Astrocyte of the spinal cord (primary cell): ENCODE measurements at places on chromosomes 3 and 15.

- peak; percentile 39 for DNase-seq
Measured at GRCh38 chr3:137121704-137122314, 164.0 kb downstream of the IL20RB start.

DNA sequence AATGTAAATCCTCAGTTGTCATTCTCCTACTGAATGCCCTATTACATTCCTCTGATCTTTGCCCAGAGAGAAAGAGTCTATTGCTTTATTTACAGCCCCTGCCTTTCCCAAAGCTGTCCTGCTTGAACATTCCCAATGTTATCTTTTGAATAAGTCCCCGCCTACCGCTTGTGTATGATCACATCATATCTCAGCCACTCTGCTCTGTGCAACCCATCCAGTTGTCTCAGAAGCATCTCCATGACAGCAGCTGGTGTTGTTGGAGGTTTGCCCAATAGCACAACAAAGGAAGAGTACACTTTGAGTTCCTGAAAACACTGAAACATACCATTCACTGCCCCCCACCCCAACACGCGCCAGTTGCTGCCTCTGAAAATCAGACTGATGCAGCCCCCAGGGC, 22.0 kb upstream of the FAM3D start:
- DNase-seq: no peak

GRCh38 chr3:133925960-133926735, 30.5 kb upstream of the RAB6B start:
- DNase-seq: no peak

DNA sequence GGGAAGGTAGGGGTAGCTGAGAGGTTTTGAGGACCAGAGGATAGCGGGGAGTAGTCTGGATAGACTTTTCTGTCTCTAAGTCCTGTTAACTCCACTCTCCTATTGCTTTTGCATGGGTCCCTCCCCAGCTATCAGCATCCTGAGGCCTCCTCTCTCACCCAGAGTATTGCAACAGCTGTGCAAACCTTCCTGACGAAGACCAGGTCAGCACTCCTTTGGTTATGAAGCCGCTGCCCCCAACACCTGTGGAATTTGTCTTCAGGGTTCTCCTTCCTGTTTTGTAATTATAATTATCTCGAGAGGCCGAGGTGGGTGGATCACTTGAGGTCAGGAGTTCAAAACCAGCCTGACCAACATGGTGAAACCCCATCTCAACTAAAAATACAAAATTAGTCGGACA, 24.8 kb downstream of the TYRO3 start:
- DNase-seq: no peak

DNA sequence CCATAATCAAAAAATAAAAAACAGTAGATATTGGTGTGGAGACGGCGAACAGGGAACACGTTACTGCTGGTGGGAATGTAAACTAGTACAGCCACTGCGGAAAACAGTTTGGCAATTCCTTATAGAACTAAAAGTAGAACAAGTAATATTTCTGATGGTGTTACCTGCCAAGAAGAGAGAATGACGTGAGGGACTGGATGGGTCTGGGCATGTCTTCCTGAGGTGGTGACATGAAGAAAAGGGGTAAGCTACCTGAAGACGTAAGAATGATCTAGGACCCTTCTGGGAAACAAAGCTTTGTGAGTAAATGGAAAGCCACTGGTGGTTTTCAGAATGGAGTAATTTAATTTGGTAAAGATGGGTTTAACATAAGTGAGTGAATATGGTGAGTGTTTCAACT, 19.4 kb upstream of the PLOD2 start:
- no peak for DNase-seq

DNA sequence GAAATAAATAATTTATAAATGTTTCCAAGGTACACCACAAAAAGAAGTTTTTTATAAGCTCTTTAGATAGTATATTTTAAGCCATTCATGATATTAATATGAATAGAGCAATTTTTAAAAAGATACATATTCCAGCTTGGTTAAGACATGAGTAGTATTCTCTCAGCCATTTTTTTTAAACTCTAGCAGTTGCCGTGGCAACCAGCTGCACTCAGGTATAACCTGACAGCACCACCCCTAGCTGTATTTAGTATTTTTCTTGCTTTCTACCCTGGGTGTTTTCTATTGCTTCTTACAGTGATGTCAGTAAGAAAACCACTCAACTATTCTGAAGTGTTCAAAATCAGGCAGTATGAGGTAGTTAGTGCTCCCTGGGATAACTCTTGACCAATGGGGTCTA, 496.3 kb upstream of the CNTN3 start:
- no peak for DNase-seq

DNA sequence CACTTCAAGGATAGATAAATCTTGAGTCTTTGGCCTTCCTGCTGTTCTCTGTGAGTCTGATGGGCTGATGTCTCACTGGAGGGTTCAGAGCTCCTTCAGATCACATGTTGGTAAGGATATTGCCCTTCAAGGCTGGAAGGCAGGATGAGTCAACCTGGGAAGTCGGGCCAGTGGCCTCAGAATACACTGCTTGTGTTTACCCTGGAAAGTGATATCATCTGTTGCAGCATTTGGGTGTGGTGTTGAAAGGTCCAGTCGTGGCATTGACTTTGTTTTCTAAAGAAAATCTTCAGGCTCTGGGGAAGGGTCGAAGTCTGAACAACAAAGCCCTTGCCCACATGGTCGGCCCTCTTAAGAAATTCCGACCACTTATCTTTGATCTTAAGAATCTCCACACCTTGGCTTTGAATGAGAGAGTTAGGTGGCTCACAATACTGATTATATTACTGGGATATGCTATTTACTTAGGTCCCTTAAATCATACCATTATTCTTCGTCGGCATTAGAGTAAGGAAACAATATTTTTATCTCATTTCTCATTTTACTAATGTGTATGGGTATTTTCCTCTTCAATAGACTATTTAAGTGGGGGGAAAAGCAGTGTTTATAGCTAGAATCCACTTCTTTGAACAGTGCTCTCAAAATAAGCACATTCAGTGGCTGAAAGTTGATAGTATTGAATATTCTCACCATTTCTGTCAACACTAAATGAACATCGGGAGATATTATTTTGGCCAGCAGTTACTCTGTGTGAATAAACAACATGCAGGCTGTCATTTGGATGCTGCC, 303.9 kb upstream of the RASGRP1 start:
- DNase-seq: peak; percentile 84

DNA sequence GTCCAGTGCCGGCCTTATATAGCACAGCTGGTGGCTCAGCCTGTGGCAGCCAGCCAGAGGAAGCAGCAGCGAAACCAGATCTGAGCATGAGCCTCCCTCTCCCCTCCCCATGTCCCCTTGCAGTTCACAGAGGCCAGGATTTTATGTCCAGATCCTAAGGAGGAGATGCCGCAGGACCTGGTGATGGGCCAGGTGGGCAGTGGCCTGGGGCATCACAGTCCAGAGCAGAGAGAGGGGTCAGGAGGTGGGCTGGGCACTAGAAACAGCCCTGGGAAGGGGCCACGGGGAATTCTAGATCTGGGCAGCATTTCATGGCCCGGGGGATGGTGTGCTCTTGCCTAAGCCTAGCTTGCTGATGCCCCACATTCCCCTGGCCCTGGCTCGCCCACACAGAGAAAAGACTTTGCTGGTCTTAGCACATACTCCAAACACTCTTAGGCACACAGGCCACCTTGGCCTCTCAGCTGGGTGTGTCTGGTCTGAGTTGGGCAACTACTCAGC, 259 bp upstream of the CILP start:
- DNase-seq: peak; percentile 66

- no peak for DNase-seq
Measured at GRCh38 chr3:170903123-170903522, 5.3 kb downstream of the EIF5A2 start.

GRCh38 chr3:151398895-151399294, 14.3 kb upstream of the P2RY12 start:
- DNase-seq: no peak

GRCh38 chr3:10338591-10339353, 17.9 kb upstream of the SEC13 start:
- no peak for DNase-seq

- DNase-seq: peak; percentile 71
Measured at GRCh38 chr3:25007974-25008658, 419.9 kb upstream of the RARB start.

GRCh38 chr3:57582474-57583168, 14.5 kb downstream of the ARF4 start:
- DNase-seq: no peak

GRCh38 chr3:182284793-182285192, 508.5 kb upstream of the ATP11B start:
- no peak for DNase-seq

GRCh38 chr3:154656486-154656885, 226.5 kb upstream of the GPR149 start:
- no peak for DNase-seq

DNA sequence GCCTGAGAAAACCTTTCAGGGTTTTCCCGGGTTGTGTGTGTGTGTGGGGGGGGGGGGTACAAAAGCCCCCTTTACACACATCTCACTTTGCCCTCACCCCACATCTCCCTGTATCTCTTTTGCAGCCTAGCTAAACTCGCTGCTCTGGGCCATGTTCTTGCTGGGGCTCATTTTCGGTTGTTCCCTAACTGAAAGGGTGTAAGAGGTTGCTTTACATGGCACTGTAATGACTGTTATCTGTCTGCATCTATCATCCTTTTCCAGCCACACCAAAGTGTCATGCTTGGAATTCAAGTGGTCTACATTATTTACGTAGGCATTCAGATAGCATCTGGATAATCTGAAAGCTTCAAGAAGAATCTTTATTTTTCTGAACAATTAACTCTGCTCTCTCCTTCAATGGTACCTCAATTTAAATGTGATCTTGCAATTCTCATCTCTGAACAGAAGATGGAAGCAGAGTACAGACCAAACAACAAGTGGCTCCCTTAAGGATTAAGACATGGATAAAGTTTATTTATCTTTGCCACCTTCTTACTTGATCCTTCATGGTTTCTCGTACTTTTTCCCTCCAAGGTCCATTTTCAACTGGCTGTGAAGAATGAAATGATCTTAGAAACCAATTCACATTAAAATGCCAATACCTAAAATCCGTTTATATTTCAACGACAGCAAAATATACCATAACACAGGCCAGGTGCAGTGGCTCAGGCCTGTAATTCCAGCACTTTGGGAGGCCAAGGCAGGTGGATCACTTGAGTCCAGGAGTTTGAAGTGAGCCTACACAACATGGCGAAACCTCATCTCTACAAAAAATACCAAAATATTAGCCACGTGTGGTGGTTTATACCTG, 34.9 kb downstream of the DCLK3 start:
- DNase-seq: peak; percentile 66

GRCh38 chr3:14047841-14048240, 76.8 kb downstream of the CHCHD4 start:
- no peak for DNase-seq

GRCh38 chr3:106611841-106612240, 743.0 kb upstream of the CBLB start:
- no peak for DNase-seq

DNA sequence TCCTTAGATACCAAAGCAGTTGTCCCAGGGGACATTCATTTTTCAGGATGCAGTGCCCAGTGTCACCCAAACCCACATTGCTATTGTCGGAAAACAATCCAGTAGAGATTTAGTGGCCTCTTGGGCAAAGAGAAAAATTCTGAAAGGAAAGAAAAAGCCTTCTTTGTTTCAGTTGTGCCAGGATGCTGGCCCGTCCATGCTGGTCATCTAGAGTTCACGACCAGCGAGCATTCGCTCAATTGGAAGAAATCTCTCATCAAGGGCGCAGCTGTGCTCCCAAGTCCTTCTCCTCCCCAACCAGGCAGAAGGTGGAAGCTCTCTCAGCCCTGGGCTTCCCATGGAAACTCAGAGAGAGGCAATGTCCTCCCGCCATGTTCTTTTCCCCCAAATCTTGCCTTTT, 123.7 kb downstream of the MTHFS start:
- no peak for DNase-seq

DNA sequence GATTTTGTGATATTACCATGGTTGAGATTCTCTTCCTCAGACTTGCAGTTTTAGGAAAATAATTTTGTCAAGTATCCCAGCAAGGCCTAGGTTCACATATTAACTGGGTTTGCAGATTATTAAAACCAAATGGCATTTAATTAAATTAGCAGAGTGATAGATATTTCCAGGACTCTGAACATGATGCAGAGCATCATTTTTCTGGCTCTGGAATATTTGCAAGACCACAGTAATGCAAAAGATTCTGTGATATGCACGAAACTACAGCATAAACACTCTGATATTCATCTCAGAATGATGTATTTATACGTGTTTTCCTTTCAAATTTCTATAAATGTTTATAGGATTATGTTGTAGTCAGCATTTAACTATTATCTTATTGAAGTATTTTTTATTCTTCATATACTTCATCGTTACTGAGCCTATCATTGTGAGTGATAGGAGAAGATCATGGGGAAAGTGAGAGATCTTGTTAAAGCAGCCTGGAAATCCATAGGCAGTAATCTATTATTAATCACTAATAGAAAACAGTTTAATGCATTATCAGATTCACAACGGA, 1245.6 kb downstream of the OTOL1 start:
- DNase-seq: no peak

DNA sequence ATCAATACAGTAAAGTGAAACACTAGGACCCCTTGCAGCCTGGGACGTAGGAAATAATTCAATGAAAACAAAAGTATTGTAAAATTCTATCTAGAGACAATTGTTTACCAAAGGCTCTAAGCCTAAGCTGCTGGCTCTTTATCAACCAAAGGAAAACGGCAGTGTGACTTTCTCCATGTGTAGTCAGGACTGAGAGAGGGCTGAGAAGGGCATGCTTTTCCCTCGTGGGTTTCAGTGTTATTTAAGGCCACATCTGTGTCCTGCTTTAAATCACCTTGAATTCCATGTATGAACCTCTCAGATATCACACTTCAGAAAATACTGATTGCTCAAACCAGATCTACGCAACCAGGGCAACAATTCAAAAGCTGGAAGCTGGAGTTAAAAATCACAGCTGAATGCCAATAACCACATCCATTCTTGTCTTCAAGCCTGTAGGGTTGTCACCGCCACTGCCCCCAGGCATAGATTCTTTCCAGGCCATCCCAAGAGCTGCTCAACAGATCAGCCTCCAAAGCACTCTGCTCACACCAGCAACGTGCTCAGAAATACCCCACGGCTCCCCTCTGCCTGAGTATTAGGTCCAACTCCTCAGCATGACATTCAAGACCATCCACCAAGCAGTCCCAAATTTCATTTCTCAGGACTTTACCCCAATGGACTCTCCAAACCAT, 124.0 kb downstream of the SRGAP3 start:
- DNase-seq: no peak

- no peak for DNase-seq
Measured at GRCh38 chr15:73324496-73325170, 44.1 kb downstream of the HCN4 start.

DNA sequence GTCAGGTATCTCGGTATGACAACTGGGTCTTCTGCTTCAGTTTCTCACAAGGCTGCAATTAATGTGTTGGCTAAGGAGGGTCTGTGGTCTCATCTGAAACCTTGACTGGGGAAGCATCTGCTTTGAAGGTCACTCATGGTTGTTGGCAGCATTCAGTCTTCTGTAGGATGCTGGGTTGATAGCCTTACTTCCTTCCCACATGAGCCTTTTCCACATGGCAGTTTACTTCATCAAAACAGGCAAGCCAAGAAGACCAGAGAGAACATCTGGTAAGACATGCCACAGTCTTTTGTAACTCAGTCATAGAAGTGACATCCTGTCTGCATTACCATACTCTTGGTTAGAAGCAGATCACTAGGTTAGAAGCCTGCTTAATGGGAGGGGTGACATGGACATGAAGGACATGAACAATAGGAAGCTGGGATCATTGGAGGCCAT, 49.5 kb downstream of the CMC1 start:
- no peak for DNase-seq
